ENCODE measurements at places on chromosomes 1 and 21.

DNA sequence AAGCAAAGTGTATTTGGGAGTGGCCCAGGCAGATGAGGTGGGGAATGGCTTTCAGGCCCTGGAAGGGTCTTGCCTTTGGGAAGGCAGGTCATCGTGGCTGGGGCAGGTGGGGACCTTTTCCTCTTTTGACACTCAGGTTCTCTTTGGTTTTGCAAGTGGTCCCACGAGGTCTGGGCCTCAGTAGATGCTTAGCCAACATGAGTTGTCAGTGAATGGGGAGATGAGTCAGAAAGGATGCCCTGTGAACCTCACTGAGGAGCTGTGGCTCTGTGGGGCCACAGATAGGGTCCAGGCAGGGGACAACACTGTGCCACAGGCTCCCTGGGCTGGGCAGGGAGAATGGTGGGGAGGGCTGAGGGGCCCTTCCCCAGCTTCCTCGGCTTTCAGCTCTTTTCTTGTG is 19.0 kb downstream of the ARHGEF10L start:
- DNase-seq = no peak

DNA sequence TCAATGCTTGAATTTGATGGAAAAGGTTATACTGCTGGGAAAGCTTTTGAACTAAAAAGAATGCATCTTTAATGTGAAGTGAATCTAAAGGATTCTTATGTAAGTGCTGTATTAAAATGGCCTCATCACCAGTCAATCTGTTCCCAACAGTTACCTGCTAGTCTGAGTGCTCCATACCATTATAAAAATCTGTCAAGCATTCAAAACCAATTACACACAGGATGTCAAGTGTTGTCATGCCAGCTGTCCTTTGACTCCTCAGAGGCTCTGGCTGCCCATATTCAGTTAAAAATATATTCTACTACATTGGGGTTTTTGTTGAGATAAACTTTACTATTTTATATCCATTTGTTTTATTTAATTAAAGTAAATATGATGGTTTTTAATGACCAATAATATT is 1587.7 kb downstream of the AMY1C start:
- peak; percentile 51 for DNase-seq

GRCh38 chr21:44401386-44402160 is 48.2 kb downstream of the TRPM2 start:
- DNase-seq = no peak

- no peak for DNase-seq
These were observed 115.3 kb downstream of the COLGALT2 start for GRCh38 chr1:183922197-183922596.

- DNase-seq = no peak
These were observed 56.1 kb downstream of the GABPA start for GRCh38 chr21:25790878-25791204.

DNA sequence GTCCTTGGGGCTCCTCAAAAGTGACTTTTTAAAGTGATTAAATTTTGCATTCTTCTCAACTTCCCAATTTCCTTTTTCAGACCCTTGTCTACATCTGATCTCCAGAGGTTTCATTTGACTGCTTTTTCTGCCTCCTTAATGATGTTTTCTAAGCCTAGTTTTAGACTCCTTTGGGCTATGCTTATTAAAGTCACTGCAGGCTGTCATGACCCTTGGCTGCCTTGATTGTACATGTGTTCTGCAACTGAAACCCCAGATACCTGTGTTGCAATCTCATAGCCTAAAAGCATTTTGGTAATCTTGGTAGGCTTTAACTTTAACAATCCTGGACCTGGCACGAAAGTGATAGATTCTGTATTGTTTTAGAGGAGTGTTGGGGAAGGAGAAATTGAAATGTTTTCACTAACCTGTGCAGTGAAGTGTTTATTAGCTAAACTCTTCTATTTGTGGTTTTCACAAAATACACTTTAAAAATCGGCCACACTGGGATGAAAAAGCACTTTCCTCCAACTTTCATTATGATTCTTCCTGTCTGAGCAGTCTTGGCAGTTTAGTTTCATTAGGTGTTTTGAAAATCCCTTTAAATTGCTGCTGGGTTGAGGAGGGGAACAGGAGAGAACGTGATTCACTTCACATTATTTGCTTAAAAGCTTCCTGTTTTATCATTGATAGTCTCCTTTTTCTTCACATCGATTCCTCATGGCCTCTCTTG is 4.9 kb downstream of the MACO1 start:
- no peak for DNase-seq

- DNase-seq = peak; percentile 63
These were observed at the start of gene CYP4B1 for GRCh38 chr1:46798810-46799209. Gene CYP4B1 (plus strand): TSS chr1:46799046. CDS start chr1:46799082, 36 bp downstream.

DNA sequence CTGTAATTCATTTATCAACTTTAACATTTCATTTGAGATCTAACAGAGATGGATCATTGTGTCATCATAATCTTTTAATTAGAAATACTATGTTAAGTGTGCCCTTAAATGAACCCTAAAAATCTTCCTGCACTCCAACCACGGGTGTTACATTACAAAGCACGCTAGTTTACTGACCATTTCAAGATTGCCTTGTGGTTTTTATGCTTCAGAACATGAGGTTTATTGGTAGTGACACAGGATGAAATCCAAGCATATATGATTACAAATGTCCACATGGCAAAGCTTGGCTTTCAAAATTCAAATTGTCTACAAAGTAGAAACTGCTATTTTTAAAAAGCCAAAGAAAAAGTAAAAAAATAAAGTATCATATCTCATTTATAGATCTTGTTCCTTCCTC is 190.4 kb upstream of the USP25 start:
- no peak for DNase-seq

DNA sequence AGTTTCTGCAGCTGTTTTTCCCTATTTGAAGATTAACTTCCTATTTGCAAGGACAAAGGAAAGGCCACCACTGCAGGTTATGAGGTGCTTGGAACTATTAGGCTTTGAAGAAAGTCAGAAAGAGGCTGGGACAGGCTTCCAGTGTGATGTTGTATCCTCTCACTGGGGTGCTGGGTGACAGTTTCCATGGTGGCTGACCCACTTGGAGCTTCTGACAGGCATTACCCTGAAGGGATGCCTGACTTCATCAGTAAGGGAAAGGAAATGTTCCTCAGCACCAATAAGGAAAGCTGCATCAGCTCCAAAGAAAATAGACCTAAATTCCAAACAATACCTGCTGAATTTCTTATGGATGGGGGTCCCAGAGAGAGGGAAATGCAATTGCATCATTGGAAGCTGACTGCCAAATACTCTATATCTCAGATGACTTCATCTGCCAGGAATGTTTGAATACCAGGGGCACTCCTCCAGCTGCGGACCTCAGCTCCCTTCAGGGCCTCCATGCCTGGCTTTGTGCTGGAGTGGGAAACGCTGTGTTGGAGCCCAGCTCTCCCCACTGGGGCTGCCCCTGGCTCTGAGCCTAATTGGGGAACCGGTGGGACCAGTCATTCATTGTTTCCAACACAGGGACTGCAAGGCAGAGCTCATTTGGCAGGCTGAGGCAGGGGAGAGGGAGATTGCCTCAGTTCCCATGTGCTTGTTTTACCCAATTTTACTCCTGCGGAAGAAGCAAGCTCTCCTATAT is 76.6 kb downstream of the RGL1 start:
- no peak for DNase-seq

GRCh38 chr1:39204441-39205081 is at the start of gene MACF1:
Gene MACF1 (plus strand): TSS chr1:39204695. CDS start chr1:39205023, 328 bp downstream.
- DNase-seq = peak; percentile 94

DNA sequence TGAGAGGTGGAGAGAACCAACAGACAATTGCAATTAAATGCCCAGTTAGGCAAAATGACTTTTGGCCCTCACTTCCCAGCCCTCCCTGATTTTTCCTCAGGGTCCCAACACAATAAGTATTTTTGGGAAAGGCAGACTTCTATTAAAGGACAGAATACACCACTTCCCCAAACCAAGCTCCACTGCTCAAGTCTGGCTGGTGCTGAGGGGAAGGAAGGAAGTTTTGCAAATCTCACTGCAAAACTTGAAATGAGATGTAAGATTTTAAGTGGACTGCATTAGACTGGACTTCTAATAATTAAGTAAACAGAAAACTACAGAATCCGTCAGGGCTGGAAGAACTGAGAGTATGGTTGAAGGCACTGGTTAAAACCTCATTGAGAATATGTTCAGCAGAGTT is 32.2 kb upstream of the CD1D start:
- no peak for DNase-seq

DNA sequence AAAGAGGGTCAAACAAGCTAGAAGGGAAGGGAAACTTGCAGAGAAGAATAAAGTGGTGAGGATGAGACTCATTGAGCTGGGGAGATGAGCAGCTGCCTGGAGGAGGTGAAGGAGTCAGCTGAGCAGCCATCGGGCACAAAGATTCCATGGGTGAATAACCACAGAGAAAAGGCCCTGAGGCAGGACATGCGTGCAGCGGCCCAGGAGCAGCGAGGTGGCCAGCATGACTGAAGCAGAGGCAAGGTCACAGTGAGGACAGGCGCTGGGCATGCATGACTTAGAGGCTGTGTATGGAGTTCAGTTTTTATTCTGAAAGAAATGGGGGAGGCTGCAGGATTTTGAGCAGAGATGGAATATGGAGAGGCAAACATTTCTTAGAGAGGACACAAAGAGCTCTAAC is 24.9 kb downstream of the OLFML2B start:
- no peak for DNase-seq

DNA sequence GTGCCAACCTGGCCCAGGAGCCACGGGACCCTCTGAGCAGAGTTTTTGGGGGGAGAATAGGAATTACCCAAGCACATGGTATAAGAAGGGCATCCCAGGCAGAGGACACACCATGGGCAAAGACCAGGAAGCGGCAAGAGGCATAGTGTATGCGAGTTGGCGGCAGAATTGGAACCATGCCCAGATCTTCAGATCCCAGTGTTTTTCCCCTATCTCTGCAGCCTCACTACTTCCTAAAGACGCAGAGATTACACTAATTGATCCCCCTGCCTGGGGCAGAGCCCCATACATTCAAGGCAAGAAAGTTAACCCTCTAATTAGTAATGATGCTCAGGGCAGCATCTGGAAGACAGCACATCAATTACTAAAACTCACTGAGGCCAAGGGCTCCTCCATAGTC is 48.2 kb downstream of the SYT2 start:
- peak; percentile 55 for DNase-seq

DNA sequence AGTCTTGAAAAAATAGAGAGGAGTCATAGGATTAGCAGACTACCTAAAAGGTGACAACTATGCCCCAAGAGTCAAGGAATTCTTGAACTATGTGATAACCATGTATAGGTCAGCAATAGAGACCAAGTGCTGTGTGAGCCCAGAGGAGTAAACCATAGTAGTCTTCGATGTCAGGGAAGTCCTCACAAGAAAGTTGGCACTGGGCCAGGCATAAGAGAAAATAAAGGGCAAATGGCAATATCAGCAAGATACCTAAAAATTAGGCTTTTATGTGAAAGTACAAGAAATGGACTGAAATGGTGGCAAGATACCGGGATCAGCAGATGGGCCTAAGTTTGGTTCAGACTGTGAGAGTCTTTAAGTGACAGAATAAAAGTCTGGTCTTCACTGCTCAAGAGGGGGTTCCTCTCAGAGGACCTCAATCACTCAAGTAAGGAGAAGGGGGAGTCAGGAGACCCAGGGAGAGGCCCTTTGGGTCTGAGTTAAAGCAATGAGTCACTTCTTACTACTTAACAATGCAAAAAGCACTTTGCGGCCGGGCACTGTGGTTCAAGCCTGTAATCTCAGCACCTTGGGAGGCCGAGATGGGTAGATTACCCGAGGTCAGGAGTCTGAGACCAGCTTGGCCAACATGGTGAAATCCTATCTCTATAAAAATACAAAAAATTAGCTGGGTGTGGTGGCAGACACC is 95.0 kb downstream of the TEX35 start:
- DNase-seq = no peak

DNA sequence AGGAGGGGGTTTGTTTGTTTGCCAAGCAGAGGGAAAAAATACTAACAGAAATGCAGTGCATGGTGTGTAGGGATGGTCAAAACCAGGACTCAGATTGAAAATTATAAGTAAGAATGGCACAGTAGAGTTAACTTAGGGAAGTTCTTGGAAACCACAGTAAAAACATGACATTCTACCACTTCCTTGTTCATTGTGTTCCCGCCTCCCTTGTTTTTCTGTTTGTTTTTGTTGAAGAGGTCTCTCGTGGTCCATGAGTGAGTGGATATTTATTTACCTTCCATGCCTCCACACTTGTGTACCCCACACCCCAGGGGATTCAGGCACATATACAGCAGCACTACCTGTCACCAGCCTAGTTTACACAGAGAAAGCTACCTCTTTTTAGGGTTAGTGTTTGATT is 69.6 kb downstream of the OLFML2B start:
- peak; percentile 49 for DNase-seq

DNA sequence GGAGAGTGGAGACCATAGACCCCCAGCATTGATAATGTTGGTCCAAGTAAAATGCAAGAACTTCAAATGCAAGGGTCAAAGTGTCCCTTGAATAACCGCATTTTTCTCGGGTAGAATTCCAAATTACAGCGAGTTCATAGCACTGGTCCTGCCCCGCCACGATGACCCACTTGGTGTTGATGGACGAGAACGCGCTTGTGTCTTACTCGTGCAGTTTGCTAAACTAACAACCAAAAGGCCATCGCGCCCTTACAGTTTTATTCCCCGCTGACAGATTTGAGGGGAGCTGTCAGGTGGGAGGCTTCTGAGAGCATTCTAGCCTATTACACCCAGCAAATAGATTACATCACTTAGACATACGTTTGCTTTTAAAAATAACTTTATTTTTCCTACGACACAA is 17.3 kb upstream of the TSPEAR start:
- no peak for DNase-seq

DNA sequence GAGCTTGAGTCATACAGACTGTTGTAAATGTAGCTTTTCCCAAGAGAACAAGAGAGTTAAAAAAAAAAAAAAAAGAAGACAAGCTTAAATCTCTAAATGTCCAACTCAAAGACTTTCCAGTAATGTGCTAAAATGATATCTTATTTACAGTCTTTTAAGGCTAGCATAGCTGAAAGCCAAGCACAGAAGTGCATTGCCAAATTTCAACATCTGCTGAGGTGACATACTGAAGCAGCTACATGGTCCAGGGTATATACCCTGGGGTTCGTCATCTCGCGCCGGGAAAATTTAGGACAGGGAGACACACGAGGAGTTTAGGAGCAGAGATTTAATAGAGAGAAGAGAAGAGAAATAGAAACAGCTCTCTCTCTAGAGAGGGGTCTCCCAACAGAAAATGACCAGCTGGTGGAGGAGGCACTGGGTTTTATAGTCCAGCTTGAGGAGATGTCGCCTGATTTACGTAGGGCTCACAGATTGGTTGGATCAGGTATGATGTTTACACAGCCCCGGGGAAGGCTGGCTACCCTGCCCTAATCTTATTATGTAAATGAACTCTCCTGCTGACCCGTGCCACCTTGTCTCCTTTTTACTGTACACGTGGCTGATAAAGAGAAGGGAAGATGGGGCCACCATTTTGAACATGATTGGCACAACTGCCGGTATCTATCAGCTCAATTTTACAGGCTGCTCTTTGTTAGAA is 172.7 kb downstream of the TRIM33 start:
- DNase-seq = no peak

DNA sequence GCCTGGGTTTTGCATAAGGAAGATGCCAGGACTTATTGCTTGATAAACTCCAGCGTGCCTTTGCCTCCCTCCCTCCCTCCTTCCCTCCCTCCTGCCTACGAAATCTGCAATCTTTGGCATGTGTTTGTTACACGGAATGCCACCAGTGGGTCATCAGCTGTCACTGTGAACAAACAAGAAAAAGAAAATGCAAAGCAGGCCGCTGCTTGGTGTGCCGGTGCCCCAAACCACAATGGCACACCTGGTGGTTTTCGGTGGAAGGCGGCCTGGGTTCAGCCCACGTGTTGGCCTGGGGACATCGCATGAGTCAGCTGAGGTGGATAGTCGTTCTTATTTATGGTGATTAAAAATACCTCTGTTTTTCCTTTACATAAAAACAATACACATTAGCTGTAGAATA is 16.3 kb upstream of the IFNLR1 start:
- DNase-seq = no peak

GRCh38 chr1:150995896-150996295 is 10.8 kb downstream of the MINDY1 start:
- DNase-seq = no peak
